ENCODE measurements at places on chromosomes 12 and 14. TPM values are rescaled to one million over a fixed set of nuclear protein-coding genes. Genes with fewer than 3 reads are reported as not detected.

SELPLG gene
- polyA plus RNA-seq = 7.2 TPM

TTC9 gene
- polyA plus RNA-seq = 0.54 TPM

ASCL1 gene
- 0.06 TPM for polyA plus RNA-seq

TUNAR gene
- polyA plus RNA-seq = 0.18 TPM

C14orf132 gene
- polyA plus RNA-seq = 0.45 TPM

RNF10 gene
- 76.8 TPM for polyA plus RNA-seq

POTEG gene
- not detected for polyA plus RNA-seq

BAZ1A gene
- polyA plus RNA-seq = 16.4 TPM

PKP2 gene
- 12.7 TPM for polyA plus RNA-seq

PCNX4 gene
- polyA plus RNA-seq = 3.0 TPM

NRIP2 gene
- not detected for polyA plus RNA-seq

KRT80 gene
- polyA plus RNA-seq = 0.27 TPM

RGS6 gene
- 0.54 TPM for polyA plus RNA-seq

OASL gene
- 3.0 TPM for polyA plus RNA-seq

GLS2 gene
- polyA plus RNA-seq = 2.1 TPM

LRRK2 gene
- 0.22 TPM for polyA plus RNA-seq

INSM2 gene
- not detected for polyA plus RNA-seq

FAM181A gene
- not detected for polyA plus RNA-seq

NINJ2 gene
- 8.1 TPM for polyA plus RNA-seq

DNA sequence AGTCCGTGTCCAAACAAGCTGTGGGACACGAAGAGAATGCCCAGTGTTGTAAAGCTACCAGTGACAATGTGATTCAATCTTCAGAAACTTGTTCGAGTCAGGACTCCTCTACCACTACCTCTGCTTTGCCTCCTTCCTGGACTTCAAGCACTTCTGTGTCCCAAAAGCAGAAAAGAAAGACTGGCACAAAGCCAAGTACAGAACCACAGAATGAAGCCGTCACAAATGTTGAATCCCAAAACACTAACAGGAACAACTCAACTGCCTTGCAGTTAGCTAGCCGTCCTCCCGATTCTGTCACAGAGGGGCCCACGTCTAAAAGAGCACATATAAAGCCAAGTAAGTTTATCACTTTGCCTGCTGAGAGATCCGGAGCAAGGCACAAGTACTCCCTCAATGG is 284.9 kb downstream of the LRFN5 start:
- DNase-seq = no peak

GRCh38 chr14:75299059-75299458 is 20.4 kb downstream of the FOS start:
- peak; percentile 83 for DNase-seq

DNA sequence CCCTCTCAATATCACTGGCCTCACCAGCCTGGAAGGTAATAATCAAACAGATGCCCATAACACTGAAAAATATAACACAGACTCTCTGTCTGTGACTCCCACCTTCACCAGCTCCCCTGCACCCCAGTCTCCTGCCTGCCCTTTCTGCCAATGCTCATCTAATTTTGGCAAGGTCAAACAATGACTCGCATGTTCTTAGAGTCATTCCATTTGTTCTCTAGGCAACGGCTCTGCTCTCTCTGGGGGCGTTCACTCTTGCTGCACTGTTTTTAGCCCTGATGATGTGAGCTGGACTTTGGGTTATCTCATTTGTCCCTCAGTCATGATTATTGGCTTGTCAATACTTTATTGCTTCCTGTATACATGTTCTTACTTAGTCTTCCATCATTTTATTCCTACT is 691.8 kb downstream of the FLRT2 start:
- DNase-seq = no peak

- DNase-seq = peak; percentile 6
Observed at GRCh38 chr12:62258941-62259630, 1.1 kb upstream of the USP15 start.

DNA sequence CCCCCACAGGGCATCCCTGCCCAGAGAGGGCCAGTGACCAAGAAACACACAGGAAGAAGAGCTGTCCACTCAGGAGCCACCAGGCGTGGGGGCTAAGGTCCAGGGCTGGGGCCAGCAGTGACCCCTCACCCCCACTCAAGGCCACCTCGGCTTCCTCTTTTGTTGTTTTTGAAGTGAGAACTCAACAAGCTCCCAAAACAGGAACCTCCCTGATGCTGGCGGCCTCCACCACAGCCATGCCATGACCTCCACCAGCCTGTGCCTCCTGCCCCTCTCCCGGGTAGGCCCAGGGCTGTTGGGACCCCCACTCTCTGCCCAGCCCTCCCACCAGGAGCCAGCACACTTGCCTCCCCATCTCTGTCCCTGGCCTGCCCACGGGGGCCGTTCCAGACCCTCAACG is 7.8 kb downstream of the AKT1 start:
- DNase-seq = no peak

GRCh38 chr12:28507867-28508266 is 317.6 kb downstream of the CCDC91 start:
- no peak for DNase-seq

- DNase-seq = no peak
Observed at GRCh38 chr12:2068653-2069052, 15.9 kb downstream of the CACNA1C start.

DNA sequence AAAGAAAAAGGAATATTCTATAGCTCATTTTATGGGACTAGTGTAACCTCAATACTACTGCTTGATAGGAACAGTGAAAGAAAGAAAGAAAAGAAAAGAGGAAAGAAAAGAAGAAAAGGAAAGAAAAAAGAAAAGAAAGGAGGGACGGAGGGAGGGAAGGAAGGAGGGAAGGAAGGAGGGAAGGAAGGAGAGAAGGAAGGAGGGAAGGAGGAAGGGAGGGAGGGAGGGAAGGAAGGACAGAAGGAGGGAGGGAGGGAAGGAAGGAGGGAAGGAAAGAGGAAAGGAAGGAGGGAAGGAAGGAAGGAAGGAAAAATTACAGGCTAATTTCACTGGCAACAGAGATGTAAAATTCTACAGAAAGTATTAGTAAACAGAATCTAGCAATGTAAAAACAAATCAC is 215.5 kb downstream of the ITPR2 start:
- no peak for DNase-seq

GRCh38 chr12:13088496-13088895 is 15.0 kb downstream of the GSG1 start:
- DNase-seq = no peak

DNA sequence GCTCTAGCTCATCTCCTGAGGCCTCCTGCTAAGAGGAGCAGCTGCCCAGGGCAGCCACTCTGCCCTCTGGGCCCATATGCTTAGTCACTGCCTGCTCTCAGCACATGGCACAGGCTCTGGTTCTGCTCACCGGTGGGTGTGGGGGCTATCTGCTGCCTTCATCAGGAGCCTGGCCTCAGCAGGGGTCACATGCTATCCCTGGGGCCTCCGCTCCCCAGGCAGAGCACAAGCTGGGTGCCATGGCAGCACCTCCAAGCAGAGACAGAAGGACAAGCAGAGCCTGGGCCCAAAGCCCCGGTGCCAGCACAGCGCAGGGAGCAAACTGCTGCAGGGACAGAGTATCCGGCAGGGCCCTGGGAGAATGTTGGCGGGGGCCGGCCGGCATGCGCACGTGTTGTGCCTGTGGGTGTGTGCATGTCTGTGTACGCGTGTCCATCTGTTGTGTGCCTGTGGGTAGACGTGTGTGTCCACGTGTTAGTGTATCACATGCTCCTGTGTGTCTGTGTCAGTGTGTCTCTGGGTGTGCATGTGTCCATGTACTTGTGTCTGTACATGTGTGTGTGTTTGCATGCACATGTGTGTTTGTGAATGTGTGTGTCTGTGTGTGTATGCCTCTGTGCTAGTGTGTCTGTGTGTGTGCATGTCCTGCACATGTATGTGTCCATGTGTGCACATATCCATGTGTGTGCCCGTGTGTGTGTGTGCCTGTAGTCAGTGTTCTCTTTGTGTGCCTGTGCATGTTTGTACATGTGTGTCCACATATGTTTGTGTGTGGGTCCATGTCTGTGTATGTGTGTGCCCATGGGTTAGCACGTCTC is 326.9 kb downstream of the TMEM121 start:
- no peak for DNase-seq

DNA sequence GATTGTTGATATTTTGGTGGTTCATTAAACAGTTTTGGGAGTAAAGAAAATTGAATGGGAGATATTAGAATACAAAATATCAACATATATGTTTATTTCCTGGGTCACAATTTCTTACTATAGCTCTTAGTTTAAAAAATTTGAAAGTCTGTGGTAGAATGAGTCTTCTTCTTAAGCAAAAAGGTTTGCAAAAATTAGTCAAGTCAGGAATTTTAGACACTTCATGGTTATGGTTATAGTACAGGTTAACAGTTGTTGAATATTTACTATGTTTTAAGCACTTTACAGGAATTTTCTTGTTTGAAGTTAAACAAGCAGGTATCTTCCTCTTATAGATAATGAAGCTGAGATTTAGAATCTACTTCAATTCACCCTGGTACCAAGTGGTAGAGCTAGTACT is 56.8 kb downstream of the USP15 start:
- no peak for DNase-seq

DNA sequence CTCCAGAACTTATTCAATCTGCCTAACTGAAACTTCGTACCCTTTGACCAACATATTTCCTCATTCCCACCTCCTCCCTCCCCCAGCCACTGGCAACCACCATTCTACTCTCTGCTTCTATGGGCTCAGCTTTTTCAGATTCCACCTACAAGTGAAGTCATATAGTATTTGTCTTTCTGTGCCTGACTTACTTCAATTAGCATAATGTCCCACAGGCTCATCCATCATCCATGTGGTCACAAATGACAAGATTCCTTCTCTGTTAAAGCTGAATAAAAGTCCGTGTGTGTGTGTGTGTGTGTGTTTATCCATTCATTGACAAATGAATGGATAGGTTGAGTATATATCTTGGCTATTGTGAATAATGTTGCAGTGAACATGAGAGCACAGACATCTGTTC is 1.3 kb upstream of the C14orf39 start:
- DNase-seq = no peak

GRCh38 chr12:48556631-48557030 is 13.2 kb downstream of the LALBA start:
- DNase-seq = no peak

- DNase-seq = no peak
Observed at GRCh38 chr14:30990770-30991169, 34.7 kb upstream of the AP4S1 start.

DNA sequence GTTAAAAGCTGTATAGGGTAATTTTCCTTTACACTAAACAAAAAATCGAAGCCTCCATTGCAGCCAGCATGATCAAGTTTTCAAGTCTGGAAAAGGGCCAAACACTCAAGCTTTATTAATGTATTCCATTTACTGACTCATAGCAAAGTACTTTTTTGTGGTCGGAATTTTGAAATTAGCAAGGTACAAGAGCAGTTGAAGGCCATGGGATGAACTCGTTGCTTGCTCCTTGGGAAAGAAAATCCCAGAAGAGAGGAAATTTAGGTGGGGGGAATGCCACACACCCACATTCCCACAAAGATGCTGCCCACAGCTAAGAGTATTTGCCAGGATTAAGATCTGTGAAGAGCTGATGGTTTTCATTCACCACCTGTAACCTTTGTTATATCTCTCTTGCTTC is 333.7 kb downstream of the EGLN3 start:
- no peak for DNase-seq

GRCh38 chr12:108727868-108728735 is 3.2 kb downstream of the CORO1C start:
- DNase-seq = no peak

DNA sequence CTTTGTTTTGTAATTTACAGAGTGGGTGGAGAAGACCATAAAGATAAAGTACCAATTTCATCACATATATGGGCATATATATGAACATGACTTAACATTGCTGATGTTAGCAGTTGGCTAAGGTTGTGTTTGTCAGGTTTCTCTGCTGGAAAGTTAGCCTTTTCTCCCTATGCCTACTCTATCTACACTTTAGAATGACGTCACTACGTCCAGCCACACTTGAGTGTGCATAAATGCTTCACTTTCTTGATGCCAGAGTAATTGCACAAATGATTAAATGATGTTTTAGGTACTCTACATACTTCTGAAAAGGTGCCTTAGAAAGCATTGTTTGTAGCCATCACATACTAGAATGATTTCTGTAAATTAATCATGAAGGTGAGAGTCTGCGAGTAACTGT is 759.2 kb upstream of the MGAT4C start:
- no peak for DNase-seq

DNA sequence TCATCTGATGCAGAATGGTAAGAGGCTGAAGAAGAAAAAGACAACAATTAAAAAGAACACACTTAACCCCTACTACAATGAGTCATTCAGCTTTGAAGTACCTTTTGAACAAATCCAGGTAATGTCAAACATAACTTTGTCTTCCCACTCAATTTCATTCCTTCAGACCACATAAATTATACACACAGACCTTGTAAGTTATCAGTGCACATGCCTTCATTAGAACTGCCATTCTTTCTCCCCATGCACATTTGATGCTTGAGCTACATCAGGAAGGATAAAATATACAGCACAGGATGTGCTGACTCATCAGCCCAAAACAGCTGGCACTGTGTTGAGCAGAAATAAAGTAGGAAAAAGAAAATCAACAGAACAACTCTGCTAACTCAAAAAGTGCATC is 246.7 kb downstream of the PAWR start:
- no peak for DNase-seq

DNA sequence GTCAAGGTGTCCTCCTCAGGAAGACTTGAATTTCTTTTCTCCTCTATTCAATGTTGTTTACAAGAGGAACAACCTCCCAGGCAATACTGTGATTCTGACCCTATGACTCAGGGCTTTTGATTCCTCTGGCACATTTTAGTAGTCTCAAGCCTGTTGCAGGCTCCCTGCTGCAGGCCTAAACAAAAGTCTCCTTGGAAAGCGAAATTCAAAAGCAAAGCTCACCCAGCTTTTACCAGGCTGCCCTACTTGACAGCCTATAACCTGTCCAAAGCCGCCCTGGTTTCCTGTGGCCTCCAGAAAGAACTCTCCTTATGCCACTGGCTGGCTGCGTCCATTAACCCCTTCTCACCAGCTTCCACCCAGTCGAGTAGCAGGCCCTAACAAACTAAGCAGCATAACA is 11.6 kb downstream of the FGD6 start:
- DNase-seq = no peak

GRCh38 chr14:79706382-79706781 is 504.9 kb downstream of the DIO2 start:
- DNase-seq = no peak

GRCh38 chr12:53495903-53496751 is 3.1 kb downstream of the MAP3K12 start:
- DNase-seq = peak; percentile 89

- peak; percentile 91 for DNase-seq
Observed at GRCh38 chr12:53053218-53054111, 3.6 kb downstream of the TNS2 start.

- no peak for DNase-seq
Observed at GRCh38 chr12:5407034-5407856, 24.7 kb upstream of the NTF3 start.

DNA sequence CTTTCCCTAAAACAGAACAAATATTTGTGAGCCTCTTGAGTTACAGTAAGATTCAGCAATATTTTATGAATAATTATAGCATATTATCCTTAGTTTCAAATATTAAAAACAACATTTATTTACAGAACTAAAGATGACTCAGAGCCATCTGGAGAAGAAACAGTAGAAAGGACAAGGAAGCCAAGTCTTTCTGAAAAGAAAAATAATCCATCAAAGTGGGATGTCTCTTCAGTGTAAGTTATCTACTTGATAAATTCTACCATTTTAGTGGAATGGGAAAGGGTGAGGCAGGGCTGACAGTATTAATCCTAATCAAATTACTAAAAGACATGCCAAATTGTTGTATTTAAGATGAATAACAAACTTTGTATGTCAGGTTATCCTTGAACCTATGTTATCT is 88.1 kb downstream of the DNAI7 start:
- no peak for DNase-seq
